ENCODE measurements at places on chromosomes 13 and 19. TPM values are rescaled to one million over a fixed set of nuclear protein-coding genes. Genes with fewer than 3 reads are reported as not detected.

ZNF160 gene
- 18.7 TPM for total RNA-seq

PRTN3 gene
- not detected for total RNA-seq

PEAK3 gene
- 0.22 TPM for total RNA-seq

MAG gene
- not detected for total RNA-seq

POU2F2 gene
- total RNA-seq: 0.11 TPM

ZSCAN5C gene
- not detected for total RNA-seq

ZNF90 gene
- 0.33 TPM for total RNA-seq

FBXO17 gene
- total RNA-seq: 15.8 TPM

PDX1 gene
- total RNA-seq: not detected

MCEMP1 gene
- not detected for total RNA-seq

ZNF99 gene
- total RNA-seq: not detected

Measured in dermis lymphatic vessel endothelial cell (primary cell).